ENCODE measurements at places on chromosomes 1 and 21.

DNA sequence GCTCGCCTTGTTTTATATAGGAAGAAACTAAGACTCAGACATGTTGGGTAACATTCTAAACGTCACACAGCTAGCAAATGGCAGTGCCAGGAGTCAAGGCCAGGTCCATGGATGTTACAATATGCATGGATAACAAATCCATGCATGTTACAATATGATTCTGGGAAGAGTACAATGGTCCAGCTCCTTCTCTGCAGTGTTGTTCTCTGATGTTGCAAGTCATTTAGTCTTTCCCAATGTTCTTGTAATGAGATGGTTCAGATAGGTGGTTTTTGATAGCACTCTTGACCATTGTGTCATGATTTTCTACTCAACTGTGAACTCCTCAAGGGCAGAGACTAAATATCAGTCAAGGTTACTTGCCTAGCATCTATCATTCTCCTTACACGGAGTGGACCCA lies 15.7 kb upstream of the LRRN2 start:
- DNase-seq: no peak

DNA sequence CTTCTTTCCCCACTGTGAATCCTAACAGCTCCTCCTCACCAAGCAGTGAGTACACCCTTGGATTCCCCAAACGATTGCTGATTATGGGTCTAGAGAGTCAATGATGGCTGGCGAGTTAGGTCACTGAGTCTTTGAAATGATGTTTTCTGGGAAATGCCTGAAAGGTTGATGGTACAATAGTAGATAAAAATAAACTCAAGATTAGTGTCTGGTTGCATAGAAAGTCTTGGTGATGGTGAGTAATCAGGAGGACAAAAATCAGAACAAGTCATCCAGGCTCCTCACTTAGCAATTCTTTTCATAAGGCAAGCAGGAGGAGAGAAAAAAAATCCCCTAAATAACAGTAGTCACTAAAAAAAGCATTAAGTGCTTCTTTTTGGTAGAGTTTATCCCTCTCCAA lies 22.6 kb downstream of the HLX start:
- no peak for DNase-seq

DNA sequence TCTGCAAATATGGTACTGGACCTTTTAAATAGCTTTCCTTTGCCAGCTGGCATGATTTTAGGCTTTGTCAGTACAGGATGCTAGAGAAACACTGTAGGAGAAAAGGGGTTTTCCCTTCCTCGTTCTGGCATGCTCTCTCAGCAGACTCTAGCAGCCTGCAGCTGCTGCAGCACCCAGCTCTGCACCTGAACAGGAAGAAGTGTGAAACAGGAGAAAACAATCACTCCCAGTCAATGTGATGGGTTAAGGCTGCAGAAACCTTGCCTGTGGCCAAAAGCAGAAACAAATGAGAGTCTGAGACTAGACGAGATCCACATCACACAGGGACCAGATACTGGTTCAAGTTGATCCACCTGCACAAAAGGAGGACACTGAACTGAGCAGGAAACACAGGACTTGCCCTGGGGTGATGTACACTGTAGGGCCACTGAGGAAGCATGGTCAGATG lies 21.2 kb downstream of the OVGP1 start:
- DNase-seq: peak; percentile 41

- DNase-seq: no peak
Observed at GRCh38 chr1:177983077-177983476, 13.2 kb upstream of the SEC16B start.

DNA sequence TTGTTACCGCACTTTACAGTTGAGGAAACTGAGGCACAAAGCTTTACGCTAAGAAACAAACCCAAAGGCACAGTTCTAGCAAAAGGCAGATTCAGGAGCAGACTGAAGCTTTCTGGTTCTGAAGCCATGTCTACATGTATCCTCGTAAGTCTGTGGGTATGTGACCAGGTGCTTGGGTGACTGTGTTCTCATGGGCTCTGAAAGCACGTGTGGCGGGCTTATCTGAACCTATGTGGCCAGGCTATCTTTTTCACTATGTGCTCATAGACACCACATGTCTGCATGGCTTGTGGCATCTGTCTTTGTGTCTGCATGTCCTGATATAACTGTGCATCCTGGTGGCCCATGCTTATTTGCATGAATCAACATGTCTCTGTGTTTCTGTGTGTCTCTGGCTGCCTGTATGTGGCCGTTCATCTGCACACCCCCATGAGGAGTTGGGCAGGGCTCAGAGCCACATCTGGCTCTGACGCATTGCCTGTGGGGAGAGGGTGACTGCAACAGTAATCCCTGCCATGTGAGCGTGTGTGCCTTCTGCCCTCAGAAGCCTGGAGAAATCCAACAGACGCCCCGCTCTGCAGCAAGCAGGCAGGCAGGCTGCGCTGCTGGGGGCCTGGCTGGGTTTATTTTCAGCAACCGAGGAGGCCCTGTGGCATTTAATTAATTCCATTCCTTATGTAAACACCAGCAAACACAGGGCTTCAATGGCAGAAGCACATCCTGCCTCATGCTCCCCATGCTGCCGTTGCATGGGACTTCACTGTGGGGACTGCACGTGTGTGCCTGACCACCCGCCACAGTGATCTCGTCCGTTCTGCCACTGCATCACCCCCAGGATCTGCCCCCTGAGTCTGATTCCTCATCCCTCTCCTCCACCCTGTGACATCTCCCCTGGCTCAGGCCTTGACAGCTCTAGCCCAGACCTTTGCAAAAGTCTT lies 115.4 kb downstream of the TRABD2B start:
- no peak for DNase-seq

- peak; percentile 21 for DNase-seq
Observed at GRCh38 chr1:227891955-227892488, 55.7 kb downstream of the WNT9A start.

DNA sequence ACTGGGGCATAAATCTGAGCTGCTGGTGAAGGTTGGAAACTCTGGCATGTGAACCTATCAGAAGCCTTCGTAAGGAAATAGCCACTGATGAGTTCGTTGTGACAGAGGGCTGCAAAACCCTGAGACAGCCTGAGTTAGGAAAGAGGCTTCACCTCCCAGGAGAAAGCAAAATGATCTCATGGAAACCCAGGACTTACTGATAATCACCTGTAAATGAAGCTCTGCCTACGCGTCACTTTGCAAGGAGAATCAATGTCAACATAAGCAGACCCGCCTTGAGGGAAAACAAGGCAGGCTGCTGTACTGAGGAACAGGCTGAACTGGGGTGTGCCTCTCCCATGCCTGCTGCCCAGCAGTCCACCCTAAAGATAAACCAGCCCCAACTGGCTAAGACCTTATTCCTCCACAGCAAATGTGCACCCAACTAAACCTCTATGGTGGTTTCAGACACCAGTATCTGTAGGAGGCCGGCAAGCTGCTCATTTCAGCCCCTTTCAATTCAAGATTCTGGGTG lies 46.8 kb upstream of the SLC44A3 start:
- no peak for DNase-seq

GRCh38 chr1:2589431-2590232 lies 3.1 kb downstream of the PRXL2B start:
- peak; percentile 27 for DNase-seq

GRCh38 chr1:108569097-108569728 lies 9.3 kb downstream of the EEIG2 start:
- DNase-seq: no peak

DNA sequence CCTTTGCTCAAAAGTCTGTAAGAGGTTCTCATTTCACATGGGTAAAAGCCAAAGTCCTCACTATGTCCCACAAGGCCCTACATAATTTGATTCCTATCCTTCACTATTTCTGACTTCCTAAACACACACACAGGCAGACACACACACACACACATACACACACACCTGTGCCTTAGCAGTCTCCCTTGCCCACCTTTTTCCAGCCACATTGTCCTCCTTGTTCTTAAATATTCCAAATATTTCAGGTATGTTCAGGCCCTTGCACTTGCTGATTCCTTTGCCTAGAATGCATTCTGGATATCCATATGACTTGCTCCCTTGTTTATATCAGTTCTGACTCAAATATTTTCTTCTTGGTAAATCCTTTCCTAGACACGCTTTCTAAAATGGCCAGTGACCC lies 54.6 kb downstream of the NTNG1 start:
- DNase-seq: no peak

All from activated naive CD8-positive, alpha-beta T cell treated with anti-CD3 and anti-CD28 coated beads, Interleukin-2, amount 10 ng/mL, durations not matched to agents 7 days and 5 days (primary cell).